Activated CD4-positive, alpha-beta memory T cell treated with anti-CD3 and anti-CD28 coated beads for 36 hours (primary cell): ENCODE measurements at places on chromosomes 4 and X. TPM values are rescaled to one million over a fixed set of nuclear protein-coding genes. Genes with fewer than 3 reads are reported as not detected.

JADE1 gene
- total RNA-seq, result 28.3 TPM

PLP1 gene
- total RNA-seq, result not detected

ETNPPL gene
- not detected for total RNA-seq

PLXNB3 gene
- total RNA-seq, result 0.29 TPM

NBDY gene
- 45.1 TPM for total RNA-seq

SUPT20HL2 gene
- total RNA-seq, result not detected
